ENCODE measurements at places on chromosomes 1 and 21.

DNA sequence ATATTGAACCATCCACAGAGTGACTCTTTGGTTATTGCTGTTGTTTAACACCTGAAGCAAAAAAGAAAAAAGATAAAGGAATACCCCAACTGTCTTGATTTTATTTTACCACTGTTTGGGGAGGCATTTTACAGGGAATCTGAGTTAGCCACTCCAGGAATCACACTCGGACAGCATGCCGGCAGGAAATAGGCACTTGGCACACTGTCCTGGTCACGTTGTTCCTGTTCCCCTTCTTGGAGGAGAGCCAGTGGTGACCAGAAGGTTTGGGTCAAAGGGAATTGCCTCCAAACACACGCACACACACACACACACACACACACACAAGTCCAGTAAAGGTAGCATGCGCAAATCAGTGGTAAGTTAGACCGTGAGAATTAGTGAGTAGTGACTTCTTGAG is 13.8 kb downstream of the RGS4 start:
- no peak for DNase-seq

- no peak for DNase-seq
These were observed 99.4 kb downstream of the SMYD2 start for GRCh38 chr1:214380396-214380795.

DNA sequence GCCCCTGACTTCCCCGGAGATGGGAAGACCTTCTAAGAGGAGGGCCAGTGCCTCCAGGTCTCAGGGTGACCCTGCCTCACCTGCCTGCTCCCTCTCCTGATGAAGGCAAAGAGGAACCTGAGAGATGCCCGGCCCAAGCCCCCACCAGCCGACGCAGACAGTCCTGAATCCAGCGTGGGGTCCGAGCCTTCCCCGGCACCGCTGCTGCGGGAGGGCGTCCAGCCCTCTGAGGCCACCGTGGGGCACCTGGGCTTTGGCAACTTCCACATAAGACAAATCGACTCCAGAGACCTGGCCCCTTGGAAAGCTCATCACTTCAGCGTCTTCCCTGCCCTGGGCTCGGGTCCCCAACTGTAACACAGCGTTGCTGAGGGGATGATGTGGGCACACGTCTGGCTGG is 122.2 kb downstream of the CASZ1 start:
- DNase-seq = no peak

- no peak for DNase-seq
These were observed 137.4 kb upstream of the BARHL2 start for GRCh38 chr1:90854397-90854924.

DNA sequence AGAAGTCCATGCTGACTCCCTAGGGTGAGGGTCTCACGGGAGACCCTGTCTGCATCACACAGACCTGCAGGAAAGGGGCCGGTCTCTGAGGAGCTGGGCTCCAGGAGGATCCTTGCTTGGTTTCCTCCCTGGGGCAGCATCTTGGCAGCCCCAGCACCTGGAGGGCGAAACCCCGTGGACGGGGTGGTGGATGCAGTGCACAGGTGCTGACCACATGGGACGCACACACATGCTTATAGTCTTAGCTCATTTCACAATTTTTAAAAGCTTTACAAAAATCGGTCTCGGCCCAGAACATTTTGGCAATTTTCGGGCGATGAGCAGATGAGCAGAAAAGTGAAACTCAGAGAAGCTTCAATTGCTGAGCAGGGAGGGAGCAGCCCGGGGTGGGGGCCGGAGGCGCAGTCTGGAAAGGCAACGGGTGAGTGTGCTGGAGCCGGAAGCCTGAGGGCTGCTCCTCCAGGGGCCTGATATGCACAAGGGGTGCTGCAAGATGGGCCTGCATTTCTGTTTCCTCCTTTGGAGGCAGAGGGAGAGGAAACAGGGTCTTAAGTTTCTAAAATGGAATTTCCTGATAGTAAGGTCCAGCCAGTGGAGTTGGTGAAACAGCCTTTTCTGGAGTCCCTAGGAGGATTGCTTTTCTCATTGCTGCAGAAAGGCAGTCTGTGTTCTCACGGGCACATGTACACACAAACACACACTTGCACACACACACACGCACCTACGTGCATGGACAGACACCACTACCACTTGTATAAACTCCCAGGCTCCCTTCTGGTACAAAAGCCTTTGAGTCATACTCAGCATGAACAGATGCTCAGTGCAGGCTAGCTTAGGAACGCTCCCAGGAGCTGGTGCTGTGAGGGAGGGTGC is 60.6 kb downstream of the SCCPDH start:
- no peak for DNase-seq

DNA sequence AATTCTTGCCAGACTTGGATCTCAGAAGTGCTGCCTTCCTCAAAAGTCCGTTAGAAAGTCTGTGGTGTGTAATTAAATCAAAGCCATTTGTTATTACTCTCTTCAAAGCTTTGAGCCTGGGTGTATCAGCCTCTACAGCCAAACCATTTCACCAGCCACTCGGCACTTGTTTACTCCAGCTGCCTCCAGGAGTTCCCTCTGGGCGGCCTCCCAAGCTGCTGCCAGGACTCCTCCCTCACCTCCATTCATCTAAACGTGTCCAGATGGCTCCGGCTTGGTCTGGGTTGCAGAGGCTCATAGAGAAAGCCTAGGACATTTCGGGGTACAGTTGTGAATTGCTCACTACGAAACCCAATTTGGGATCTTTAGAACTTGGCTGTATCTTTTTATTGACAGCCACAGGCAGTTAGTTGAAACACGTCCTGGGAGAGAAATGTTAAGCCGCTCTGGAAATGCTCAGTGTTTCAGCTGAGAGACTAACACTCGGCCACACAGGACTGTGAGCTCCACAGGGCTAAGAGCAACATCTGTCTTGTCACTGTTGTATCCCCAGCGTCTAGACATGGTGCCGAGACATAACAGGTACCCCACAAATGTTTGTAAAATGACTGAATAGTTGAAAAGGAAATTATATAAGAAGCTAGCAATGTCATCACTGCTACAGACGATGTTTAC is 116.9 kb upstream of the NGF start:
- no peak for DNase-seq

All from amygdala (tissue), 56 donors.